ENCODE measurements at places on chromosomes 7 and 10.

DNA sequence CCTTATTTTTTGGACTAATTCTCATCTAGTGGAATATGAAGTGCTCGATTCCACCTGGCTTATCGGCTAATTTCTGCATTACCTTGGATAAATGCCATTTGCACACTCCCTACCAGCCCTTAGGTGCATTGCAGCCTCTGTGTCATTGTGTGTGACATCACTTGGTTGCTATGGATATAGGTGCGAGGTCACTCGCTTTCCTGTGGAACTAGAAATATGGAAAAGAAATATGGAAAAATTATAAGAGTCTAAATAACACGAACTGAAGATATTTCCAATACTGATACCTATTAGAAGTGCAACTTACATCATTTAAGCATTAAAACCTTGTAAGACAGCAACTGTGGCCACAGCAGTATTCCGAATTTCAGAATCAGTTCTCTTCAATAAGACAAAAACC, 2.0 kb downstream of the YWHAG start:
- DNase-seq, result no peak

- no peak for DNase-seq
Measured at GRCh38 chr10:114723361-114723760, 65.3 kb upstream of the ABLIM1 start.

- DNase-seq, result no peak
Measured at GRCh38 chr10:132373241-132373955, 23.6 kb upstream of the PWWP2B start.

DNA sequence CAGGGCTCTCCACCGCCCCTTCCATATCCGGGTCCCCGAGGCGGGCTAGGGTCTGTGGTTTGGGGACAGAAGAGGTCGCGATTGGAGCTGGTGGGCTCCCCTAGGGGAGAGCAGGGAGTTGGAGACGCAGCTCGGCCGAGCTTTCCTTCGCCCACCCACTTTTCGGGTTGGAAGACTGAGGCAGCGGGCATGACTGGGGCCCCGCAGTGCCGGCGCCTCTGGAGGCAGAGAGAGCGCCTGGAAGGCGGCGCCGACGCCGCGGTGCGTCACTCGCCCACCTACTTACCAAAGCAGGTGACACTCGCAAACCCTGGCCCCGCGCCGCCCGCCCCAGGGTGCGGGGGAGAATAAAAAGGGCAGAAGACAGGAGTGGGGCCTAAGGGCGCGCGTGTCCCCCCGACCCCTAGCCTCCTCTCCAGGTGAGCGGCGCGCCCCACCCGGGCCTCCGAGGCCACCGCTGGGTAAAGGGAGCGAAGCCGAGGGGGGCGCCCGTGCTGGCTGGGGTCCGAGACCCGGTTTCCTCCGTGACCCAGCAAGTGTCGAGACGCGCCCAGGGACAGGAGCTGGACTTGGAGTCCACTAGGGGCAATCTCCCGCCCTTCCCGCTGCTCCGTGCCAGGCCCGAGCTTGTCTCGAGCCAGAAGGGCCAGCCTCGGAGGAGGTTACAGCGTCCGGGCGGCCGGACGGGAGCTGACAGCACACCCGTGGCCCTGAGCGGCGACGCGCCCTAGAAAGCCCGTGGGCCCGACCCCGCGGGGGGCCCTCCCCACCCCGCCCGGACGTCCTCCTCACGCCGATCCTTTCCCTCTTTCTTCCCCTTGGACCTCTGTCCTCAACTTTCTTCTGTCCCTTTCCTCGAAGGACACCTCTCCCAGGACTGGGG, 34.4 kb upstream of the GRID1 start:
- peak; percentile 70 for DNase-seq

DNA sequence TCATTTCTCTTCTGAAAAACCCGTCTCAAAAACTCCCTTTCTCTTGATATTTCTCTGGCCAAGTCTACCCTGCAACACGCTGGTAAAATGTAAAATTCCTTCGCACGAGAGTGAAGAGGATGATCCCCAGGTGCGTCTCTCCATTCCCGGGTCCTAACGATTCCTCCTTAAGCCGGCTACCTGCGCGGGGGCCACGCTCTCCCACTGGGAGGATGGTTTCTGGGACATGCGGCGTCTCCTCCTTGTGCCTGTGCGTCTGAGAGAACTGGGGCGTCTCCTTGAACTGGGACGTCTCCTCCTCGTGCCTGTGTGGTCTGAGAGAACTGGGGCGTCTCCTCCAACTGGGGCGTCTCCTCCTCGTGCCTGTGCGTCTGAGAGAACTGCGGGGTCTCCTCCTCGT, 149.9 kb downstream of the WDR37 start:
- DNase-seq, result no peak

- DNase-seq, result no peak
Measured at GRCh38 chr10:63935705-63936104, 414.5 kb downstream of the REEP3 start.

DNA sequence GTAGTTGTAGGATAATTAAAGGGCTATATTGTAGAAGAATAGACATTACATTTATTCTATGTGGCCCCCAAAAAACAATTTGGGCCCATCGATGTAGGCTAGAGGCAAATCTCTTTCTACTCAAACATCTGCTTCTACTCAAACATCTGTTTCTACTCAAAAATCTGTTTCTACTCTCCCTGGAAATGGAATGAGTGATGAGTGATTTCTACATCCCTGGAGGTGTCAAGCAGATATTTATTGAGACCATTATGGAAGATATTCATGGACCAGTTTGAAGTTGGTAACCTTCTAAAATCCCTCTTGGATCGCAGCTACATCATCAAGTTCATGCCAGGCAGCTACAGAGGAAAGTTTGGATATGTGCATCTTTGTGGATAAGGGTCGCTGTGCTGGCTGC, 5.1 kb upstream of the PLPP4 start:
- no peak for DNase-seq
